ENCODE measurements at places on chromosomes 12 and 14.

GRCh38 chr12:12890543-12891079, 751 bp upstream of the GPRC5A start:
- DNase-seq: peak; percentile 72

- no peak for DNase-seq
Measured at GRCh38 chr12:65656891-65657351, 167.4 kb upstream of the HMGA2 start.

DNA sequence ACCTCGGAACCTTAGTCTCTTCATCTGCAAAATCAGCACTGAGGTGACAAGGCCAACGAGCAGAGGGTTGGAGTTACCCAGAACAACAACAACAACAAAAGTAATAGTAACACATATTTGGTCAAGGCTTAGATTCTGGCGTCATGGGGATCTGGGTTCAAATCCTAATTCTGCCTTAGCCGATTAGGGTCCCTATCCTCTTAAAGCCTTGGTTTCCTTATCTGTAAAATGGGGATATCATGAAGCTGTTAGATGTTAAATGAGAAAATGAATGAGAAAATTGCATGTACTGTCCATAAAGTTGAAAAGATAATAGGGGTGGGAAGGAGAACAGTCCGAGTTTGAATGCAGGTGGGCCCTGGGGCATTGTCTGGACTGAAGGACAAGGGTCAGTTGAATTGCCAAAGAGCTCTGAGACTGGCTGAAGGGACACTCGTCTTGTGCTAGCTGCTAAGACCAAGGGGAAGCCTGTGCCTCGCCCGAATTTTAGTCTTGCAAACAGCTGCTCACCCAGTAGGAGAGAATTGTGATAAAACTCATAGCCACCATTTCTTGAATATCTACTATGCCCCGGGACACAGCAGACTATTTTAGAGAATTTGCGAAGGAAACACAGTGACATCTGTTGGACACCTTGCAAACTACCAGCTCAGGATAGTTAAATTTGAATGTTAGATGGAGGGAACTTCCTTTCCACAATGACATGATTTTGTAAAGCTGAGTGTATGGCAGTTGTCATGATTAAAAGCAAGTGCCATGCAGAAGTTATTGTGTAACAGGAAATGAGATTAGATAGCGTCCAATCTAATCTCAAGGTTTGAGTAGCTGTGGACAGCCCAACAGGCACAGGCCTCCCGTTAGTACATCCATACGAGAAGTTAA, 6.8 kb upstream of the HNF1A start:
- peak; percentile 19 for DNase-seq

GRCh38 chr12:26939192-26939832, 1.0 kb downstream of the FGFR1OP2 start:
- DNase-seq: no peak

DNA sequence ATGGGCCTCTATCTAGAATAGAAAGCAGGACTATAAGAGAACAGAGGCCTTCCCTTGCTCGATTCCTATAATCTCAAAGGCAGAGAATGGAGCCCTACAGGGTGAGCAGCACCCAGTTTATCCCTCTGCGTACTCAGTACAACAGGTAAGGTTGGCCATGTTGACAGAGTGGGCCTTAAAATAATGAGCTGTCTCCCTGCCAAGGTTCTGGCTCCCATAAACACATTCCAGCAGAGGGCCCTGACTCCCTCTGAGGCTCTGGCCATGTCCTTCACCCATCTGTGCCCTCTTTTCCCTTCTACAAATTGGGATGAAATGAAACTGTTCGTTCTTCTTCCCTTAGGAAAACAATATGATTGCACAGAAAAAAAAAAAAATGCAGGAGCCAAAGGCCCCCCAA, 16.9 kb upstream of the PNMA1 start:
- no peak for DNase-seq

DNA sequence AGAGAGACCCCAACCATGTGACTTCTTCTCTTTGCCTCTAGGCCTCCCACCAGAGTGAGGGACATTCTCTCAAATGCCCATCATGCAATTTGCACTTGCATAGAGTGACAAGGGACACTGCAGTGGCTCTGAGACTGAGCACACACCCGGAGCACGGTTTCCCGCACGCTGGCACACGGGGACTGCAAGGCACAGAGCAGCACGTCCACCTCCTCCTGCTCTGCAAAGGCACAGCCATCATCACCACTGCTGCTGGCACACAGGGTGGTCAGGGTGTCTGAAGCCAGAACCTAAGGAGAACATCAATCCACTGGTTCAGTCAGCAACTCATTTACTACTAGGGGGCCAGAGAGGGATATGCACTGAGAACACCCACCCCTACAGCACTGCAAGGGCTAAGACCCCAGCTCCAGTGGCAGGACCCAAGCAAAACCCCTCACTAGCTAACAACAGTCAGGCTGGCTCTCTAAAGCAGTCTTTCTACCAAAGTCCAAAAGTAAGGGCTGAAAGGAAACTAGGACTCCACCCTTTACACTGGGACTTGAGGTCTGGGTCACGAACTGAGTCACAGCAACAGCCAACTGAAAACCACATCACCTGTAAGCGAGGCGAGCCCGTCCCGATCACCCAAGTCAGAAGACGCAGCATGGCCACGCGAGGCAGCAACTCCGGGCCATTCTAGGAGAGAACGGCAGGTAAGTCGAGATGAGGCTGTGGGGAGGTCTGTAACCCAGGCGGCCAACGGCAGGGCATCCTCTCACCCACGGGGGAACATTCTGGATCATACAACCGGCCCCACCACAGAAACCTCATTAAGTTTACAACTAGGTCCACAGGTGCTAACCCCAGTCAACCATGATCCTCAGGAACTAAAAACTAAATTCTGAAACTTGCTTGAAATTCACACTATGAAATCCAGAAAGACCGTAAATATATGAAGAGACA, 37.9 kb downstream of the GCN1 start:
- DNase-seq: no peak

DNA sequence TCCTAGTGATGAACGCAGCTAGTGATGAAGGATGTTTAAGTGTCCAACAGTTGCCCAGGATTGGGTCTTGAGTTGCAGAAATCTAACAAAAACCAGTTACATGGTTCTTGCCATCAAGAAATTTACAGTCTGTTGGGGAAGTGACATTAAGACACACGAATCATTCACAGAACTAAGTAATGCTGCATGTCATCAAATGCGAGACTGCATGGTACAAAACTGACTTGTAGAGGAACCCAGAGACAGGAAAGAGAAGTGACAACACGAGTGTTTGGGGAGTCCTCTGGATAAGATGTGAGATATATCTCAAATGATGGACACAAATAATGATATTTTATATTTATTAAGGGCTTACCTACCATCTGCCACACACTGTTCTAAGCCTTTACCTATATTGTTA, 6.1 kb upstream of the SYNE3 start:
- no peak for DNase-seq

DNA sequence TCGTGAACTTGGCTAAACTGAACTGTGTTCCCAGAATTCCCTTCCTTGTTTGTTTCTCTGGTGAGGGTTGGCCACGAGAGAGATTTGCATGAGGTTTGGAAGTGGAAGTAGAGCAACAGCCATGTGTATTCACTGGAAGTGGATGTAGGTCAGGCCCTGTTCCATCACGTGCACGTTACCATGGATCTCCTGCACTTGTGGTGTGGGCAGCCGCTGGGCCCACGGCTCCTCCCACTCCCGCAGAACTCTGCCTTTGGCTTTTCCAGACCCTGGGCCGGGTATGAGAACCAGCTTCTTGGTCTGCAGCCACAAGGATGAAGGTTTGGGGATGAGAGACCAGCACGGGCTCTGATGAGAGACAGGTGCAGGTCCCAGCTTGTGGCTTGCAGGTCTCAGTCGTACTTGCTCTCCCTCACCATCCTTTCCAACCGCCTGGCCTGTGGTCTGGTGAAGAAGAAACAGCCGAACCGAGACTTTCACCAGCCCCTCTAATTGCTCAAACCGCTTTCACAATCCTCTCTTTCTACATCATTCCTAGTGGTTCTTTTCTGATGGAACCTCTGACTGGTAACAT, 94.9 kb downstream of the DUSP16 start:
- DNase-seq: peak; percentile 48

DNA sequence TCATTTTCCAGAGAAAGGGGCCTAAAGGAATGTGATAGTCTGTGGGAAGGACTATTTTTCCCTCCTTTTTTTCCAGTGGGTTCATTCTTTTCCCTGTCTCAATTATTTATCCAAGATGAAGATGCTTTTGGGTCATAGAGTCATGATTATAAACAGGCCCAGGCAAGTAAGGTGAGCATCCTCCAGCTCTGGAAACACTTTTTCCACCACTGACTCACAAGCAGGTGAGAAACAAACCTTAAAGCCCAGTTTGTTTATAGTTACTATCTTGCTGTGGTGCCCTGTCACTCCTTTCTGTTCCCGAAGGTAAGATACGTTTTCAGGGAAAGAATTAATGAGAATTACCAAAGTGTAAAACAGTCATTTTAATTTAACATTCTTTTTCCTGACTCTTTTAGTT, 107.7 kb upstream of the IFNG-AS1 start:
- no peak for DNase-seq

- DNase-seq: no peak
Measured at GRCh38 chr14:74661726-74662450, 49.9 kb upstream of the LTBP2 start.

GRCh38 chr14:74456684-74457564, 30.9 kb upstream of the SYNDIG1L start:
- no peak for DNase-seq

DNA sequence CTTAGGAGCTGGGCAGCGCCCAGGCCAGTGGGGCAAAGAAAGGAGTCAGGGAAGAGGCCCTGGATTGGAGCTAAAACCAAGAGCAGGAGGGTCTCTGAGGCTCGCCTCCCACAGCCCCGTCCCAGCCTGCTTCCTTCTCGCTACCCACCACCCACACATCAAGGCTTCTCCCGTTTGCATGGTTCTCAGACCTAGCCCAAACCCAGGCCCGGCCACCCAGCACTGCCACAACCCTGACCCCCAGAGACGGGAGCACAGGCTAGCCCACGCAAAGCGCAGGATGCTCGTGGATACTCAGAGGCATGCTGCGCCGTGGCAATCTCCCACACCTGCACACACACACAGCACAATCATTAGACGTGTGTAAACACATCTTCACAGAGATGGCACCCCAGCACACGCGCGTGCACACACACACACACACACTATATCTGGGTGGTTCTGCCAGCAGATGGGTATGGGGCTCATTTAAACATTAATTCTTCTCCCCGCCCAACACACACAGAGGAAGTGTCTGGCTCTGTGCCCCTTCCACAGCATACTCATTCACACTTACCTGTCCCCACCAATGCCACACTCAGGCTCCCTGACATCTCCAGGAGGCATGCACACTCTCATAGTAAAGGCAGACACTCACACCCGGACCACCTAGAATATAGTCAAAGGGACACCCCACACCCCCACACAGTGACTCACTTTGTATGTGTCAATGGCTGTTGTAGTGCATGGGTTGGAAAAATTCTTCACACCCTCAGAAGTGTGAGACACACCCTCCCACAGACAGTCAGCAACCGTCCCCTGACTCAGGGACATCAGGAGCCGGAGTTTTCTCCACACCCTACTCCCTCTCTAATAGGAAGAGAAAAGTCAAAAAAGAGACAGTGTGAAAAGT, 1.1 kb downstream of the CARMIL3 start:
- DNase-seq: no peak

Measured in mucosa of descending colon (tissue), 3 donors.